ENCODE measurements at places on chromosomes 6 and 20.

GRCh38 chr6:118784641-118785164, 109.2 kb upstream of the ASF1A start:
- DNase-seq = no peak

DNA sequence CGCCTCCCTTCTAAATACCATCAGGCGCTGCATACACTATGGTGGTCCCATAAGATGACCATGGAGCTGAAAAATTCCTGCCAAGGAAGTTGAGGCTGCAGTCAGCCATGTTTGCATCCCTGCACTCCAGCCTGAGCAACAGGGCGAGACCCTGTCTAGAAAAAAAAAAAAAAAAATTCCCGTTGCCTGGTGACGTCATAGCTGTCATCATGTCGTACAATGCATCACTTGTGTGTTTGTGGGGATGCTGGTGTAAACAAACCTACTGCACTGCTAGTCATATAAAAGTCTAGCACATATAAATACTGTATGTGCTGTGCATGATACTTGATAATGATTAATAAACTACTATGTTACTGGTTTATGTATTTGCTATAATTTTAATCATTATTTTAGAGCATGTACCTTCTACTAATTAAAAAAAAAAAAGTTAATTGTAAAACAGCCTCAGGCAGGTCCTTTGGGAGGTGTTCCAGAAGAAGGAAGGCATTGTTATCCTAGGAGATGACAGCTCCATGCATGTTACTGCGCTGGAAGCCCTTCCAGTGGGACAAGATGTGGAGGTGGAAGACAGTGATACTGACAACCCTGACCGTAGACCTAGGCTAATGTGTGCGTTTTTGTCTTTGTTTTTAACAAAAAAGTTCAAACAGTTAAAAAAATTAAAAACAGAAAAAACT, 132.6 kb downstream of the BANF2 start:
- no peak for DNase-seq

GRCh38 chr6:76166297-76166696, 93.8 kb upstream of the IMPG1 start:
- DNase-seq = no peak

GRCh38 chr6:51273228-51273961, 454.7 kb downstream of the TFAP2B start:
- no peak for DNase-seq

DNA sequence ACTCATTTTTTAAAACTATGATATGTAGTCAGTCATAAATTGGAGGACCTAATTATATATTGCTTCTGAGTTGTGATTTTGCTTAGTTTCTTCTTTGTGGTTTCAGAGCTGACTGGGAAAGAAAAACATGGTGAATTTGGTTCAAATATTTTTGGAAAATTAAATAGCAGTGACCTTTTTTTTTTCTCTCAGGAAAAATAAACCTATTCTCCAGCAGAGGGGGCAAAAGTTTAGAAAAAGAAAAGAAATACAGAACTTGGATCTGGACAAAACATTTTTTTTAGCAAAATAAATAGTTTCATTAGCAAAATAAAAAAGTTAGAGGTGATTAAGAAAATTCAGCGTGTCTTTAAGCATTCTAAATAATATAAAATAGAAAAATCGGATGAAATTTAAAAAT, 10.2 kb downstream of the COL10A1 start:
- no peak for DNase-seq

DNA sequence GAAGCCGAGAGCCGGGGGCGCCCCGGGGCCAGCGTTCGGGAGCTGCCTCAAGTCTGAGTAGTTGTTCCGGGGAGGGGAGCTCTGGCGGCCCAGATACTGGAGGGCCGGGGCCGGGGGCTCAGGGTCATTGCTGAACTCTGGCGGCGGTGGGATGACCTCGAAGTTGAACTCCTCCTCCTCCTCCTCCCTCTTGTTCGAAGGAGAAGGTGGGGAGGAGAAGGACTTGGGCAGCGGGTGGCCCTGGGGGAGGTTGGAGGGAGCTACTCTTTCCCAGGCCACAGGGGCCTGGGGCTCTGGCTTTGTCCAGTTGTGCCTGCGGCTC, 37.7 kb downstream of the C6orf132 start:
- no peak for DNase-seq

DNA sequence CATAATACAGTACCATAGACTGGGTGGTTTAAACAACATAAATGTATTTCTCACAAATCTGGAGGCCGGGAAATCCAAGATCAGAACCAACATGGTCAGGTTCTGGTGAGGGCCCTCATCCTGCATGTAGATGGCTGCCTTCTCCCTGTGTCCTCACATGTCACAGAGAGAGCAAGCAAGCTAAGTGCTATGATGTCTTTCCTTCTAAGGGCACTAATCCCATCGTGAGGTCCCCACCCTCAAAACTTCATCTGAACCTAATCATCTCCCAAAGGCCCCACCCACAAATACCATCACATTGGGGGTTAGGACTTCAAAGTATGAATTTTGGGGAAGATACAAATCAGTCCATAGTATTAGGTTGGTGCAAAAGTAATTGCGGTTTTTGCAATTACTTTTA, 56.8 kb downstream of the CCDC170 start:
- DNase-seq = no peak

GRCh38 chr6:137290601-137291261, 71.5 kb upstream of the IFNGR1 start:
- no peak for DNase-seq

GRCh38 chr20:47336129-47336754, 20.3 kb downstream of the ZMYND8 start:
- DNase-seq = no peak

GRCh38 chr20:3606021-3606420, 57.2 kb downstream of the GFRA4 start:
- DNase-seq = no peak

DNA sequence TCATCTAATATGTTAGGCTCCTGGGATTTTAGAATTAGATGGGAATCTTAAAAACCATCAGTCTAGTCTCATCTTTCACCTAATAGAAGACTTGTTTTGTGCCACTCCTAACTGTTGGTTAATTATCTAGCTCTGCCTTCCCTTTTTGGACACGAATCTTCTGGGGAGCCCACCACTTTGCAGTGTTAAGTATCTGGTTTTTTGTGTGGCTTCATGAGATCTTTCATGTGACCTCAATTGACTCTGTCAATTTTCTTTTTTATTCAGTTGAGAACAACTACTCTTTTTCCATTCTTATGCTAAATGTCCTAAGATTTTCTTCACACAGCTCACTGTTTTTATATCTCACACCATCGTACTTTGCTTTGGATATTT, 16.9 kb downstream of the TBPL1 start:
- DNase-seq = no peak

DNA sequence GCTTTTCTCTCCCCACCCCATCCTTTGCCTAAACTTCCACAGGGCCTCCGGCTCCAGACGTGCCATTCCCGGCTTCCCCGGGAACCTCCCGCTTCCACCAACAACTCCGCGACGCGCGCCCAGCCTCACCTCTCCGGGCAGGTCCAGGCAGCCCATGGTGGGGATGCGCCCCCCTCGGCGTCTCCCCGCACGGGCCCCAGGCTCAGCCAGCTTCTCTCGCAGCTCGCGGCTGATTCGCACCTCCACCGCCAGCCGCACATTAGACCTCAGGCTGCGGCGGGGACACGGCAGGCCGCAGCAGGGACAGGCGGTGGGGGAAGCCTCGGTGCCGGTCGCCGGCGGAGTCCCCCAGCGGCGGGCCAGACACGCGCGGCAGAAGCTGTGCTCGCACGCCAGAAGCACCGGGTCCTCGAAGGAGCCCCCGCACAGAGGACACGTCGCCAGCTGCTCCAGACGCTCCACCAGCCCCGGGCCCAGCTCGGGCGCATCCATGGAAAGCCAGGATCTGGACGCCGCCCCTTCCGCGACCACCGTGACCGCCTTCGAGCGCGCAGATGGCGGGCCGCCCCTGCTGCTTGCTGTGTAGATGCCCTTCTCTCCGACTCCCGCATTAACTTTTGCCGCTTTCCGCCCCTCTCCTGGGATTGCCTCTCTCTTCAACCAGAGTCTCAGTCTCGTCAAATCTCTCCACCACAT, at the start of gene RNF39:
Gene RNF39 (minus strand): TSS at position 676 of the 696 bp plus-strand sequence. CDS start 184 bp downstream, at position 492.
- DNase-seq = no peak

- DNase-seq = no peak
Measured at GRCh38 chr6:152846825-152847224, 96.2 kb downstream of the VIP start.

DNA sequence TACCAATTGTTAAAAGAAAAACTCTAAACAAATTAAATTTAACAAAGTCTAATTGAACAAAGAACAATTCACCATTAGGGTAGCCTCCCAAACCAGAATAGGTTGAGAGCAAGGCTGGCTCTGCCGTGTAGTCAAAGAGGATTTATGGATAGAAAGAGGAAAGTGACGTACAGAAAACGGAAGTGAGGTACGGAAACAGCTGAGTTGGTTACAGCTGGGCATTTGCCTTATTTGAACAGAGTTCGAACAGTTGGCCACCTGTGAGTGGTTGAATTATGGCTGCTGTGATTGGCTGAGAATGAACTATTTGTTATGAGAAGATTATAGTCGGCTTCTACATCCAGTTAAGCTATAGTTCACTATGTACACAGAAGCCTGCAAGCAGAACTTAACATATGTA, 18.5 kb upstream of the ISM1 start:
- no peak for DNase-seq

- no peak for DNase-seq
Measured at GRCh38 chr20:50625986-50626677, 65.2 kb downstream of the RIPOR3 start.

GRCh38 chr20:428658-429200, 20.6 kb downstream of the RBCK1 start:
- DNase-seq = no peak

DNA sequence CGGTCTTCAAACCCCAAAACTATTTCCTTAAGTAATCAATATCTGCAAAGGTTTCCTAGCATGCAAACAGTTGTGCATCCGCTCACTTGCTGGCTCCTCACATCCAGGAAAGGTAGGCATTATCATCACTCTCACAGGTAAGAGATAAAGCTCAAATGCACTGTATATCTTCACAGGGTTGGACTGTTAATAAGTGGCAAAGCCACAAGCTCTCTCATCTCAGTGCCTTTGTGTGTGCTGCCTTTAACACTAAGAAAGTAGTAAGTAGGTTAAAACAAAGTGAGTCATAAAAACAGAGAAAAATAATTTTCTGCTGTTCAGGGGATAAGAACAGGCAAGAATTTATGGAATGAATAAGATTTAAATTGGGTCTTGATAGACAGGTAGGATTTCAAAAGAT, 21.3 kb downstream of the MAN1A1 start:
- no peak for DNase-seq

GRCh38 chr6:75568100-75568499, 33.6 kb upstream of the SENP6 start:
- no peak for DNase-seq

DNA sequence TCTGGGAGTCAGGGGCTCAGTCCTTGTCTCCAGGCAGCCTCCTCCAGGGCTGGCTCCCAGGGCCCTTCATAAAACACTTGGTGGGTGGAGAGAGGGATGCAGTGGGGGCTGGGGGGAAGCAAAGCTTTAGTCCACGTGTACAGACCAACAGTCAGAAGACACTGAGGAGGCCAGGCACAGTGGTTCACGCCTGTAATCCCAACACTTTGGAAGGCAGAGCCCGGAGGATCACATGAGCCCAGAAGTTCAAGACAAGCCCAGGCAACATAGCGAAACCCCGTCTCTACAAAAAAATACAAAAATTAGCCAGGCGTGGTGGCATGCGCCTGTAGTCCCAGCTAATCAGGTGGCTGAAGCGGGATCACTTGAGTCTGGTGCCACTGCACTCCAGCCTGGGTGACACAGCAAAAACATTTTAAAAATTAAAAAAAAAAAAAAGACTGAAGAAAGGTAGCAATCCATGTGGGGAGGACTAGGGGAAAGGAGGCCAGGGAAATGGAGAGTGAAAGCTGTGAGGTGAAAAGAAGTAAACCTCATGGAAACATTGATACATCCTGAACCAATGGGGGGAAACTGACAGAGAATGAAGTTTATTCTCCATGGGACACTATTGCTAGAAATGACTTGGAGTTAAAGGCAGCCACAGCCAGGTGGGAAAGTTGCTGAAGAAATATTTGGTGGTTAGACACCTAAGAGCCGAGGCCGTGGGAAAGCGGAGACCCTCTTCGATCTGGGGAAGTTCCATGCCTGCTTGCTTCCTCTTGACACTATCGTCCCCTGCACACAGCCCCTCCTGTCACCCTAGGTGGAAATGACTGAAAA, 35.4 kb downstream of the PIM1 start:
- no peak for DNase-seq

DNA sequence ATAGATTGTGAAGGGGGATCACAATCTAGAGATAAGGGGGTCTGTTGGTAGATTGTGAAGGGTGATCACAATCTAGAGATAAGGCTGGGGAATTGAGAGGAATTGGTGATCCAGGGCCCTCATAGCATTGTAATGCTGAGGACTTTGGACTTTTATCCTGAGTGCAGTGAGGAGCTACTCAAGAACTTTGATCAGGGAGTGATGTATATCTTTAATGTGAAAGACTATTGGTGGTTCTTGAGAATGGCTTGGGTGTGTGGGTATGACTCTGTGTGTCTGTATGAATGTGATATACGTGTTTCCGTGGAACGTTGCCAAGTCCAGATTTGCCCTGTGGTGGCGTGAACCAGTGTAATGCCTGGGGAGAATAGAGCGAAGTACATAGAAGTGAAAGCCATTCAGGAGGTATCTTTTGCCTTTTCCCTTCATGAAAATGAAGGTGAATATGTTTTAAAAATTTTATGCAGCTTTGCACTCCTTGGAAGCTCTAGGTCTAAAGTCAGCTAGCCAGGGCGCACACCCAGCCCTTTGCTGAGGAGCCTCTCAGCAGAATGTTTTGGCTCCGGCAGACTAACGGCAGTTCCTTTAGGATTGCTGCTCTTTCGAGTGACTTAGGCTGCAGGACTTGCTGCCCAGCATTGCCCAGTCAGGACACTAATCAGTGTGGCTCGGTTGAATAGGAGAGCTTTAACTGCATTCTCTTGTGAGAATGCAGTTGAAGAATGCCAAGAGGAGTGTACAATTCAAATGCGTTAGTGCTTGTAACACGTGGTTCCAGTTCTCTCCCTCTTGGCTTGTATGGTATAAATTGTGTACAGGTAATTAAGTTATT, 3.5 kb downstream of the ZFAND3 start:
- DNase-seq = peak; percentile 31

- no peak for DNase-seq
Measured at GRCh38 chr6:153568628-153569027, 437.5 kb upstream of the RGS17 start.

DNA sequence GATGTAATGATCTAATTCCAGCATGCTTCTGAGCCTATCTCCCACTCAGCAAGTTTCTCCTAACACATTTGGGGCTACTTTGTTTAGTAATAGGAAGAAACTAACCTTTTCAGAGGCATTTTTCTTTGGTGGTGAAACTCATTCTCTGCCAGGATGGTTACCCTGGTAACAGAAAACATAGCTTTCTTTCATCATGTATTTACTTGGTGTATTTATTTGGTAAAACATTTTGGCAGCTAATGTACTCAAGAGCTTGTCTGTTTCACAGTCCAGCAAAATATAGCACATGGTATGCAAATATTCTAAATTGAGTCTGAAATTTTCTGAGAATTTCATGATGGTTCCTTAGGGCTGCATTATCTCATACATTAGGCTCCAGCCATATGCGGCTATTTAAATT, 100.0 kb downstream of the SLC35B3 start:
- DNase-seq = no peak

- no peak for DNase-seq
Measured at GRCh38 chr6:159759645-159760044, 2.2 kb upstream of the ACAT2 start.
